Esophagus squamous epithelium (tissue), 5 donors: ENCODE measurements at places on chromosomes 13 and 19.

DNA sequence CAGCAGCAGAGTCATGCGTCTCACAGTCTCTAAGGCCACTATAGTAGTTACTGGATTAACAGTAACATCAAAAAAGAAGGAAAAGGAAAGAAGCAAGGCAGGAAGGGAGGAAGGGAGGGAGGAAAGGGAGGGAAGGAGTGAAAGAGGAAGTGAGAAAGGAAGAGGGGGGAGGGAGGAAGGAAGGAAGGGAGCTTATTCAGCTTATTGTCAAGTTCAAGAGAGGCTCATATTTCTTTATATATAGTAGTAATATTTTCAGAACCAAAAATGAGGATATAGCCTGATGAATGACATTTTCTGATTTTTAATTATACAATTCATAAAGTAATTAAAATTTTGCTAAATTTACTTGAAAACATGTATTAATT is 17.7 kb upstream of the RUBCNL start:
- no peak for DNase-seq

GRCh38 chr19:10421240-10422045 is 1.1 kb downstream of the PDE4A start:
- no peak for DNase-seq

GRCh38 chr13:112615391-112615790 is 27.4 kb upstream of the TUBGCP3 start:
- no peak for DNase-seq

- DNase-seq: no peak
Measured at GRCh38 chr19:45423033-45423588, 606 bp downstream of the ERCC1 start.

DNA sequence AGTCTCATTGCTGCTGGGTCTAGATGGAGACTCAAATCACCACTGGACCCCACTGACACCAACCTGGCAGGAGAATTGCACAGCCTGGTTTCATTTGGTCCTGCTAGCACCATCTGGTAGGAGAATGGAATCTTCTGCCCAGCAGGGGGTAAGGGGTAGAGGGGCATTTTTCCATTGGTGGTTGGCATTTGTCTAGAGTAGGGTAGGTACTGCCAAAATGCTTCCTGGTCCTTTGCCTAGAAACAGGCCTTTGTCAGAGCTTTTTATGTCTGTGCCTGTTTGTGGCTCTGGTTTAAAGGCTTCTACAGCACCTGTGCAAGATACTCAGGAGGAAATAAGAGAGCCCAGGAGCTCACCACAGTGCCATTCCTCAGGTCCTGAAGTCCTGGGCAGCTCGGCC is 121.3 kb downstream of the KCTD12 start:
- no peak for DNase-seq

DNA sequence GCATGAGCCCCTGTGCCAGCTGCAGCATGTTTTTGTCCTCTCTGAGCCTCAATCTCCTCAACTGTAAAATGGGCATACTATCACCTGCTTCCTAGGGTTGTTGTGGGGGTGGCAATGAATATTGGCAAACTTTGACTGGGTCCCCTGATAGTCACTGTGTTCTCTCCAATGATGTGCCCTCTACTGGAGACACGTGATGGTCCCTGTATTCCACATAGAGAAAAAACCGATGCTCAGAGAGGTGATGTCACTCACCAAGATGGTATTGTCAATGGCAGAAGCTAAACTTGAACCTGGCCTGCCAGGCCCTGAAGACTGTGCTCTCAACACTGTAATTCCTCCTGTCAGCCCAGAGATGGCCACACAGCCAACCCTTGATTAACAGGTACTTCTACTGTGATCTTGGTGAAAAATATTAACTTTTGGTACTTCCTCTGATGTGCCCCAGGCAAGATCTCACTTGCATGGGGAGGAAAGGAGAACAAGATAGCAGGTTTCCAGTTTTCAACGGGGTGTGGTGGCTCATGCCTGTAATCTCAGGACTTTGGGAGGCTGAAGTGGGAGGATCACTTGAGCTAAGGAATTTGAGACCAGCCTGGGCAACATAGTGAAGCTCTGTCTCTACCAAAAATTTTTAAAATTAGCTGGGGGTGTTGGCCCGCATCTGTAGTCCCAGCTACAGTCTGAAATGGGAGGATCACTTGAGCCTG is 3.6 kb downstream of the CEACAM20 start:
- DNase-seq: no peak

- DNase-seq: no peak
Measured at GRCh38 chr13:69980799-69981198, 126.8 kb upstream of the ATXN8OS start.

GRCh38 chr13:109974354-109974753 is 188.0 kb upstream of the IRS2 start:
- no peak for DNase-seq

DNA sequence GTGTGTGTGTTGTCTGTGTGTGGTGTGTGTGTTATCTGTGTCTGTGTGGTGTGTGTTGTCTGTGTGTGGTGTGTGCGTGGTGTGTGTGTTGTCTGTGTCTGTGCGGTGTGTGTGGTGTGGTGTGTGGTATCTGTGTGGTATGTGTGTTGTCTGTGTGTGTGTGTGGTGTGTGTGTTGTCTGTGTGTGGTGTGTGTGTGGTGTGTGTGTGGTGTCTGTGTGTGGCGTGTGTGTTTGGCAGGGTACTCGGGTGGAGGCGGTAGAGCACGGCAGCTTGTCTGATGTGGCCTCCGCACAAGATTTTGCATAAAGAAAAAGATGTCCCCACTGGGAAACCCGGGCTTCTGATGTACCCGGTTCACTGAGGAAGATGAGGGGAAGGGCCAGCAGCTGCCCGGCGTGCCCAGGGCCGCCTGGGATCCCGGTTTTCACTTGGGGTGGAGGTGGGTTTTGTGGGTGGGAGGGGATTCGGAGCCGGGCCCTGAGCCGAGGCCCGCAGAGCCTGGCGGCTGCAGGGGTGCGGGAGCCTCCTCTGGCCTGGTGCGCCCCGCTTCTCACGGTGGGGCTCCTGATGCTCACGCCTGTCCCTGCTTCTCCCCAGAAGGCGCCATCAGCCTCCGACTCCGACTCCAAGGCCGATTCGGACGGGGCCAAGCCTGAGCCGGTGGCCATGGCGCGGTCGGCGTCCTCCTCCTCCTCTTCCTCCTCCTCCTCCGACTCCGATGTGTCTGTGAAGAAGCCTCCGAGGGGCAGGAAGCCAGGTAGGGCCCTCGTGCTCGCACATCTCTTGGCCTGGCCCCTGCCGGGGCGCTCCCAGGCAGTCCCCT is 21.2 kb downstream of the HDGFL2 start:
- no peak for DNase-seq

- no peak for DNase-seq
Measured at GRCh38 chr13:61187471-61187870, 228.2 kb downstream of the PCDH20 start.

- DNase-seq: no peak
Measured at GRCh38 chr19:16524991-16525734, 17.1 kb downstream of the CHERP start.
